ENCODE measurements at places on chromosomes 13 and 19.

GRCh38 chr13:32134241-32135055 is 102.9 kb downstream of the FRY start:
- no peak for DNase-seq

- DNase-seq = no peak
Observed at GRCh38 chr13:43831088-43831487, 44.3 kb upstream of the ENOX1 start.

- no peak for DNase-seq
Observed at GRCh38 chr13:106471957-106472543, 63.4 kb downstream of the EFNB2 start.

GRCh38 chr13:54077569-54077968 is 1049.0 kb downstream of the OLFM4 start:
- no peak for DNase-seq

GRCh38 chr13:41610404-41610803 is 153.1 kb downstream of the RGCC start:
- DNase-seq = no peak

DNA sequence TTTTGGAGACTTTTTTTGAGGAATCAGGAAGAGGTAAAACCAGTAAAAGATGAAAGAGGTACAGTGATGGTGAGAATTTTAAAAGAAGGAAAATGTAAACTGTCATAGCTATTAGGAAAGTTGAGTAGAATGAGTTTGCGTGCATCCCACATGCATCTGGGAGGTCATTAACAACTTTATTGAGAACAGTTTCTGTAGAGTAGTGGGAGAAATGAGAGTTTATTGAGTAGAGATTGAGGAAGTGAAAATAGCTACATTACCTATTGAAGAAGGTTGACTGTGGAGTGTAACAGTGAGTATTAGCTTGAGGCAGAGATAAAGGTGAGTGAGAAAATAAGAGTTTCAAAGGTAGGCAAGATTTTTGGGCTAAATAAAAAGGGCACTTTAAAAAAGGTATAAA is 38.7 kb downstream of the BRCA2 start:
- no peak for DNase-seq

DNA sequence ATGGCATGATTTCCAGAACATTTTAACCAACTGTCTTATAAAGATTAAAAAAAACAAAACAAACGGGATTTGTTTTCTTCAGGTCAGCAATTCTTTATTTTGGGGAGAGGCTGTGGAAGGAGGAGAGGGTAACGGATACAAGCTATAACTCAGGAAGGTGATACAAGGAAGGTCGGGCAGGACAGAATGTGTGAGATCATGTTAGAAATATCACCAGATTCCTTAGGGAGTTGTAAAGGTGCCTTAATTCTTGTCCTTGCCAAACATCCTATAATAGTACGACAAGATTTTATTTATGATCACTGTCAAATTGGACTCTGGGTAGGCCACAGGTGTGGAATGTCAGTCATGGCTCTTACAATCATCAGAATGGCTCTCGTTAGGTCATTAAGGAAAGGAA is 503.1 kb downstream of the DIAPH3 start:
- DNase-seq = no peak

DNA sequence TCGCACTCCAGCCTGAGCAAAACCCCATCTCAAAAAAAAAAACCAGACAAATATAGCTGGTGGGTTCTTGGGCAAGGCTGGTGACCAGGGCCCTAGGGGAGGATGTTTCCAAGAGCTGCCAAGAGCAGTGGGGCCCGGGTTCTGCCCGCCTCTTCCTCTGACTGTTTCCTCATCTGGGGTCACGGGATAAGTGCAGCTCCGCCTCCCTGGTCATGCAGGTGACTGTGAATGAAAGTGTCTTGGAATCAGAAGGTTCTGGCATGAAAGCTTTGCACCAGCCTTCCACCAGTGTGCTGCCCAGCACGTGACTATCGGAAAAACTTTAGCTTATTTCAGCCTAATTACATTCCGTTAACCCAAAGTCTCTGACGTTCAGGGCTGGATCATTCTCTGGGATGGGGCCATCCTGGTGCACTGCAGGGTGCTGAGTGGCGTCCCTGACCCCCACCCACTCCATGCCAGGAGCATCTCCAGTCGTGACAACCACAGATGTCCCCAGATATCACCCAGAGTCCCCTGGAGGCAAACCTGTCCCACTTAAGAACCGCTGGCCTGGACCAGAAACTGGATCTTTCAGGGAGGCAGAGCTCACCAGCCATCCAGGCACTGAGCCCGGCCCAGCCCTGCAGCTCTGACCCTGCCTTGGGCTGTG is 85.6 kb downstream of the GNG7 start:
- peak; percentile 27 for DNase-seq

GRCh38 chr13:59901191-59901590 is 262.5 kb downstream of the DIAPH3 start:
- DNase-seq = no peak

- DNase-seq = no peak
Observed at GRCh38 chr13:67117010-67117550, 113.1 kb downstream of the PCDH9 start.
